ENCODE measurements at places on chromosomes 13 and 19. TPM values are rescaled to one million over a fixed set of nuclear protein-coding genes. Genes with fewer than 3 reads are reported as not detected.

DNA sequence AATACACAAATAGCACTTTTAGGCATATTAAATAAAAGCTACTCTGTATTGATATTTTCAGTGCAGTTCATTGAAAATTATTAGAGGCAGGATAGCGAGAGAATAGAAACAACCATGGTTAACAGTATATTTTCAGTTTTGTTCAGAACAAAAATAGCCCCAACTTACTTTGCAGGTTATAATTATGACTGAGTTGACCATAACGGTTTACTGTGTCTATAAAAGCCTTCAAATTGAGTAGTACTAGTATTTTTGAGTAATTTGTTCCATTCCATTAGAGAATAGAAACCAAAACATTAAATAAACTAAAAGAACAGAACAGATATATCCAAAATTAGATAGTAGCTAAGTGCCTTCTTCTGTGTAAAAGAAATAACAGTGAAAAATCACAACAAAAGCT is 1108.4 kb upstream of the PCDH20 start:
- no peak overlapping the region for H3K4me3 ChIP-seq
- H3K27ac ChIP-seq, result no peak overlapping the region
- H3K36me3 ChIP-seq, result no peaks in the 10 kb centered on the region
- H3K27me3 ChIP-seq, result no peaks in the 10 kb centered on the region

DNA sequence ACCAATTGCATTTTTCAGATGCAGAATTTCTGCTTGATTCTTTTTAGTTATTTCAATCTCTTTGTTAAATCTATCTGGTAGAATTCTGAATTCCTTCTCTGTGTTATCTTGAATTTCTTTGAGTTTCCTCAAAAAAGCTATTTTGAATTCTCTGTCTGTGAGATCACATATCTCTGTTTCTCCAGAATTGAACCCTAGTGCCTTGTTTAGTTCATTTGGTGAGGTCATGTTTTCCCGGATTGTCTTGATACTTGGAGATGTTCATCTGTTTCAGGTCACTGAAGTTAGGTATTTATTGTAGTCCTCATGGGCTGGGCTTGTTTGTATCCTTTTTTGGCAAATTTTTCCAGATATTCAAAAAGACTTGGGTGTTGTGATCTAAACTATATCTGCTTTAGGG is 202.9 kb upstream of the SERP2 start:
- H3K4me1 ChIP-seq, result peaks cover 23% of the 10 kb centered on the region
- peaks cover 14% of the 10 kb centered on the region for H3K27me3 ChIP-seq

GRCh38 chr19:6572217-6572616 is 18.7 kb downstream of the CD70 start:
- no peak for DNase-seq
- no peak overlapping the region for H3K4me3 ChIP-seq
- peaks cover 5% of the 10 kb centered on the region for H3K4me1 ChIP-seq
- H3K36me3 ChIP-seq, result peaks cover 5% of the 10 kb centered on the region

DNA sequence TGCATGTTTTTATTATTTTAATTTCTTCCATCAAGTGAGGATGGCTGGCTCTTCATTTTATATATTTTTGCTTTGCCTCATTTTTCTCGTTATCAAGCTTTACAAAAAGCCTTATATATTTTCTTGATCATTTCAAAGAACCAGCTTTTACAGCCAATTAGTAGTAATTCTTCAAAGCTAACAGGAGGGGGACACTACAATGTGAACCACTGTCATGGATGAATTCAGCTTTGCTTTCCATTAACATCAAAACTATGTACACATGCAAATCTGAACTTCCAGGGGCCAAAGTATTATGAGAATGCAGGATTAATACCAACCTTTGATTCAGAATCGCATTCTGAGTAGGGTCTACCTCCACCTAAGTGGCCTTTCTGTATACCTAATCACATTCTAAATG is 11.1 kb downstream of the UQCRFS1 start:
- no peak overlapping the region for H3K4me3 ChIP-seq
- no peaks in the 10 kb centered on the region for H3K4me1 ChIP-seq
- H3K36me3 ChIP-seq, result peaks cover 12% of the 10 kb centered on the region
- no peak overlapping the region for H3K27ac ChIP-seq
- H3K27me3 ChIP-seq, result peaks cover 2% of the 10 kb centered on the region
- DNase-seq, result no peak

- DNase-seq, result no peak
- H3K27ac ChIP-seq, result no peak overlapping the region
- peaks cover 15% of the 10 kb centered on the region for H3K4me1 ChIP-seq
- H3K4me3 ChIP-seq, result no peak overlapping the region
- H3K36me3 ChIP-seq, result peaks cover 4% of the 10 kb centered on the region
These were observed 3.8 kb upstream of the EPS8L1 start for GRCh38 chr19:55071913-55072312.

Gene UPK1A
- total RNA-seq, result not detected

DNA sequence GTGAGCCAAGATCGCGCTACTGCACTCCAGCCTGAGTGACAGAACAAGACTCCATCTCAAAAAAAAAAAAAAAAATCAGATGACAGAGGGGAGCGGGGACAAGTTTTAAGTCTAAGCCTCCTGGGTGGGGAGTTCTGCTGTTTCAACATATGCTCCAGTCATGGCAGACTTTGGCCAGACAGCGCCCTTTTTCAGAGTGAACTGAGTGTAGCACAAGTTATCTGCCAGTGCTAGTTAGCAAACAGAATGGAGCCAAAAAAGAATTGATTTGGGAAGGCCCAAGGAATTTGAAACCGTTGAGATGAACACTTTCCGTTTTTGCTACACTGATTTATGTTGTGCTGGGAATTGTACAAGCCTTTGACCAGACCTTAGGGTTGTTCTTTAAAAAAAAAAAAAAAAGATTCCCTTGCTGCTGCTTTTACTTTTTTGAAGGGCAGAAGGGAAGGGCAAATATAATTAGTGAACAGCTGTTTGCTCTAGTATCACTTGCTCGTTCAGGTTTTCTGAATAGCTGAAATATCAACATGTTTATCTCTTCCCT is 5.7 kb downstream of the ACTN4 start:
- peak overlapping the region; percentile 99 for H3K4me3 ChIP-seq
- peaks cover 11% of the 10 kb centered on the region for H3K27me3 ChIP-seq
- H3K36me3 ChIP-seq, result peaks cover 69% of the 10 kb centered on the region
- peaks cover 89% of the 10 kb centered on the region for H3K4me1 ChIP-seq

- peaks cover 2% of the 10 kb centered on the region for H3K27me3 ChIP-seq
- no peaks in the 10 kb centered on the region for H3K4me1 ChIP-seq
- peaks cover 4% of the 10 kb centered on the region for H3K36me3 ChIP-seq
- H3K4me3 ChIP-seq, result no peak overlapping the region
These were observed 287.0 kb downstream of the FGF9 start for GRCh38 chr13:21957833-21958232.

Gene NACC1
- 130 TPM for total RNA-seq

DNA sequence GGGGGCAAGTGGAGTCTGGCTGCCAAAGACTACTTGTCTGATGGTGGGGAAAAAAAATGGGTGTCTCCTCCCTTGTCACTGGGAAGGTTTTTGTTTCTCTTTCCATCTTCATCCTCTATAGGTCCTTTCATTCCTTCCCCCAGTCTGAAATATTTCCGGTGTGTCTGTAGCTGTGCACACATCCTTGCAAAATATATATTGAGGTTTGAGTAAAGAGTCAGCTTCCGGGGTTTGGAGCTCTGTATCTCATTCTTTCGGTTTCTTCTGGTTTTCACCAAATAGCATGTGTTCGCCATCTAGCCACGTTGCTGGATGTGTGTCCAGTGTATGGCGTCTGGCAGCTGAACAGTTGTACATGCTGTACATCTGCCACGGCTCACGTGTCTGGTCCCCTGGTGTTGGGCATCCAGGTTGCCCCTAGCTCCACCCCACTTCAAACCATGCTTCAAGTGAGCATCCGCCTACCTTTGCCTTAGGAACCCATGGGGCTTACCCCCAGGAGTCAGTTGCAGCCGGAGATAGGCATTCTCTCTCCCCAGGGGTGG is 142.2 kb downstream of the SIPA1L3 start:
- peaks cover 27% of the 10 kb centered on the region for H3K4me1 ChIP-seq
- peak; percentile 57 for DNase-seq
- peak overlapping the region; percentile 89 for H3K27ac ChIP-seq
- H3K4me3 ChIP-seq, result peak overlapping the region; percentile 51

Gene CEACAM8
- total RNA-seq, result not detected

- H3K36me3 ChIP-seq, result peaks cover 4% of the 10 kb centered on the region
- H3K27me3 ChIP-seq, result peaks cover 3% of the 10 kb centered on the region
- peaks cover 15% of the 10 kb centered on the region for H3K4me1 ChIP-seq
- DNase-seq, result no peak
- H3K4me3 ChIP-seq, result no peak overlapping the region
- H3K27ac ChIP-seq, result no peak overlapping the region
These were observed 60.5 kb downstream of the CCNE1 start for GRCh38 chr19:29872224-29872731.

DNA sequence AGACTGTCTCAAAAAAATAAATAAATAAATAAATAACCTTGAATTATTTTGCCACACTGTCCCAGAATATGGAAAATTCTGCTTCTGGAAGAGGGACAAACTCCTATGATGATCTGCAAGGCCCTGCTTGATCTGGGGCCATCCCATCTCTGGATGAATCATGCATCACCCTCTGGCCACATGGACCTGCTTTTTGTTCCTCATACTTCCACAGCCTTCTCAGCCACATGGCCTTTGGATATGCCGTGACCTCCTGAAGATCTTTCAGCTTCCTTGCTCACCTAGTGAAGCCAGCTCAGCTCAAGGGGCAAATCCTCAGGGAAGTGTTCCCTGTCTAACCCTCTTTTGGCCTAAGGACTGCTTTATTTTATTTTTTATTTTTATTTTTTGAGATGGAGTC is 10.3 kb downstream of the IER2 start:
- peak; percentile 64 for DNase-seq
- H3K36me3 ChIP-seq, result no peaks in the 10 kb centered on the region
- H3K4me3 ChIP-seq, result no peak overlapping the region

DNA sequence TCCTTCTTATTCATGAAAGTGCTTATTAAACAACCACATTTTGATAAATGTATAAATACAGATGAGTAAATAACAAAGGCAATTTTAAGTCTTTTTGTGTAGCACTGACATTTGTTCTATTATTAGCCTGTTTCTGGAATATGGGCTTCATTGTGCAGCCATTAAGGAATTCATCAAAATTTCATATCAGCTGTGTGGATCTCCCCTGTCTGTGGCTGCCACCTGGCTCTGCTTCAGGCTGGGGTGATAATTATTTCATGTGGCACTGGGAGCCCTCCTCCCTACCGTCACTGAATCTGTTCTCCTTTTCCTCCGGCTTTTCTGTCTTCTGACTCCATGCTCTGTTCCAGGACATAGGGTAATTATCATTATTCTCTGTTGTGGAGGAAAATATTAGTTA is 57.1 kb downstream of the LMO7 start:
- peaks cover 87% of the 10 kb centered on the region for H3K4me1 ChIP-seq
- H3K36me3 ChIP-seq, result peaks cover 57% of the 10 kb centered on the region
- no peak for DNase-seq
- H3K4me3 ChIP-seq, result no peak overlapping the region

DNA sequence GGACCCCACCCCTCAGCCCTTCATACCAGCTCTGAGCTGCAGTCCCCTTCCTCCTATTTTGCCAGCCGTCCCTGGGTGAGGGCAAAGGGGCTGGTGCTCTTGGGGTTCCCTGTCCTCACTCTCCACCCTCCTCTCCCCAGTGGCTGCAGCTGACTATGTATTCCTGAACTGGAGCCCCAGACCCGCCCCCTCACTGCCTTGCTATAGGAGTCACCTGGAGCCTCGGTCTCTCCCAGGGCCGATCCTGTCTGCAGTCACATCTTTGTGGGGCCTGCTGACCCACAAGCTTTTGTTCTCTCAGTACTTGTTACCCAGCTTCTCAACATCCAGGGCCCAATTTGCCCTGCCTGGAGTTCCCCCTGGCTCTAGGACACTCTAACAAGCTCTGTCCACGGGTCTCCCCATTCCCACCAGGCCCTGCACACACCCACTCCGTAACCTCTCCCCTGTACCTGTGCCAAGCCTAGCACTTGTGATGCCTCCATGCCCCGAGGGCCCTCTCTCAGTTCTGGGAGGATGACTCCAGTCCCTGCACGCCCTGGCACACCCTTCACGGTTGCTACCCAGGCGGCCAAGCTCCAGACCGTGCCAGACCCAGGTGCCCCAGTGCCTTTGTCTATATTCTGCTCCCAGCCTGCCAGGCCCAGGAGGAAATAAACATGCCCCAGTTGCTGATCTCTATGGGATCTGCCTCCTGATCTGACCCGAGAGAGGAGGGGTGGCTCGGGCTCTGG is 2.4 kb downstream of the COX7A1 start:
- H3K4me1 ChIP-seq, result peaks cover 28% of the 10 kb centered on the region

DNA sequence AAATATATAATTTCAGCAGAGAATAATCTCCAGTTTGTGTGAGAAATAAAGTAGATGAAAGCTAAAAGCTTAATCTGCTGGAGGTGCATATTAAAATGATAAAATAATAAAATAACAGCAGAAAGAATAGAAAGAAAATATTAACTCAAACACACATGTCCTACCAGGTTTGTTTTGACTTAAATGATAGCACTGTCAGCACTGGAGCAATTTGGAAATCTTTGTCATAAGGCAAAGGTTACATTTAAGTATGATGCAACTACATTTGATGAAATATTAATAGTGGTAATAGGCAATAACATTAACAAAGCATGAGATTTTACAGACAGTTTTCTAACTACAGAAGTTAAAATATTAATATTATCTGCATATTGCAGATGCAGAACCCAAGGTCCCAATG is 2380.1 kb downstream of the PCDH9 start:
- no peaks in the 10 kb centered on the region for H3K27me3 ChIP-seq
- DNase-seq, result no peak
- H3K36me3 ChIP-seq, result no peaks in the 10 kb centered on the region
- no peak overlapping the region for H3K27ac ChIP-seq
- no peak overlapping the region for H3K4me3 ChIP-seq

GRCh38 chr19:40594657-40595091 is 6.5 kb upstream of the LTBP4 start:
- H3K27ac ChIP-seq, result peak overlapping the region; percentile 69
- peak; percentile 47 for DNase-seq
- H3K4me1 ChIP-seq, result peaks cover 35% of the 10 kb centered on the region
- peaks cover 12% of the 10 kb centered on the region for H3K36me3 ChIP-seq
- peaks cover 8% of the 10 kb centered on the region for H3K27me3 ChIP-seq

Gene SOHLH2
- 0.15 TPM for total RNA-seq

Gene USF2
- 66.0 TPM for total RNA-seq

Gene UCHL3
- 53.5 TPM for total RNA-seq

Gene F10
- 10.3 TPM for total RNA-seq

GRCh38 chr19:45613926-45614725 is 12.1 kb upstream of the GPR4 start:
- peaks cover 30% of the 10 kb centered on the region for H3K36me3 ChIP-seq
- H3K27ac ChIP-seq, result peak overlapping the region; percentile 98
- peaks cover 22% of the 10 kb centered on the region for H3K4me1 ChIP-seq

- H3K4me3 ChIP-seq, result peak overlapping the region; percentile 93
- peak overlapping the region; percentile 77 for H3K27ac ChIP-seq
- peaks cover 73% of the 10 kb centered on the region for H3K4me1 ChIP-seq
- no peak for DNase-seq
- peaks cover 33% of the 10 kb centered on the region for H3K36me3 ChIP-seq
- peaks cover 2% of the 10 kb centered on the region for H3K27me3 ChIP-seq
These were observed 29.8 kb downstream of the NFIX start for GRCh38 chr19:13024951-13025697.

- H3K27me3 ChIP-seq, result peaks cover 19% of the 10 kb centered on the region
- no peak overlapping the region for H3K4me3 ChIP-seq
These were observed 43.6 kb downstream of the RUBCNL start for GRCh38 chr13:46343279-46343994.

Gene CDX2
- total RNA-seq, result not detected

- H3K27ac ChIP-seq, result peak overlapping the region; percentile 62
- DNase-seq, result no peak
- H3K4me1 ChIP-seq, result peaks cover 25% of the 10 kb centered on the region
- no peak overlapping the region for H3K4me3 ChIP-seq
- peaks cover 24% of the 10 kb centered on the region for H3K27me3 ChIP-seq
These were observed 545 bp upstream of the ISYNA1 start for GRCh38 chr19:18438331-18439024.

- H3K4me1 ChIP-seq, result peaks cover 15% of the 10 kb centered on the region
- peaks cover 7% of the 10 kb centered on the region for H3K27me3 ChIP-seq
- no peak for DNase-seq
- peaks cover 4% of the 10 kb centered on the region for H3K36me3 ChIP-seq
- no peak overlapping the region for H3K27ac ChIP-seq
- H3K4me3 ChIP-seq, result no peak overlapping the region
These were observed 3.4 kb downstream of the ZNF576 start for GRCh38 chr19:43599635-43600295.

All from HFFc6 (cell line).